ENCODE measurements at places on chromosomes 3 and 15. TPM values are rescaled to one million over a fixed set of nuclear protein-coding genes. Genes with fewer than 3 reads are reported as not detected.

DNA sequence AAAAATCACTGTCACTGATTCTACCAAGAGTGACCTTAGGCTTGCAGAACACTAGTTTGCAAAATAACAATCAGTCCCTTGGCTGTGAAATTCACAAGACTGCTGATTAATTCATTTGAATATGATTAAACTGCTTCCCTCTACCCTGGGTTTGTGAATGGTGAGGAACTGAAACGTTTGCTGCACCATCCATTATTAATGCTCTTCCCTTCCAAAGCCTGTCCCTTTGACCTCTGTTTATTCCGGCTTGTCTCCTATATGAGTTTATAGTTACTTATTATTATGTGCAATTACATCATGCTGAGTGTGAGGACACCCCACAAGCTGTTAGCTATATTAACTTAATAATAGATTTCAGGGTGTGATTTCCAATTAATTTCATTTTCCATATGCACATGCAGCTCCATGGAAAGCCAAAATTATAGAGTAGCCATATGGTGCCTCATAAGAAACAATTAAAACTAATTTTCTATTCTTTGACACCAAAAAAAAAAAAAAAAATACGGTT lies 96.5 kb downstream of the SUCLG2 start:
- no peaks in the 10 kb centered on the region for H3K27me3 ChIP-seq
- no peak overlapping the region for H3K4me3 ChIP-seq
- no peak for DNase-seq
- no peak overlapping the region for H3K27ac ChIP-seq

DNA sequence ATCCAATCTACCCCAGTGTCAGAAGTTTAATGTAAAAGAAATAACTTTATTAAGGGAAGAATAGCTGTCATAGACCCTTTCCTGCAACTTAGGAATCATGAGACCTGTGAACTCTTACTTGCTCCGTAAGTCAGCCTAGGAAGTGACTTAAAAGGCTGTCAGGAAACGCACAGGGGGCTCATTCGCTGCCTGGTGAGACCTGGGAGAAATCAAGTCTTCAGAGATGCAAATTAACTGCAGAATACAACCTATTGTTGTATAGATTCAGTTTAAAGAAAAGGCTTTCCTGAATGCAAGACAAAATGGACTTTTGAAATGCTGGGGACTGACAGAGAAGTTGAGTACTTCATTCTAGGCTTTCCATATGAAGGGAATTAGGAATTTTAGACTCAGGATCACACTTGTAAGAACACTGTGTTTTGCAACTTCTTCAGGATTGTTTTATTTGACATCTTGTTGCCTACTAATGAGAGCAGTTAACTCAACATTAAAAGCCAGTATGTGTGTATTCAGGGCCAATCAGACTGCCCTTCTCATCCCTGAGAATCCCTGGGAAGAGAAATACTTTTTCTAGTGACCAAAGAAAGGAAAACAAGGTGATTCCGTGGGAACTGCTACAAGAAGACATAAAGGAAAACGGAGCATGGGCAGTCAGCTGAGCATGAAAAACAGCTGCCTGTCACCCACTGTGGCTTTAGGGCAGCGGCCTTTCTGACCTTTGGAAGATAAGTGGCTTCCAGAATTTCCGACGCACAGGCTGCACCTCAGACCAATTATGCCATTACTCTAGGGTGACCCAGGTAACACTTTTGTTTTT lies 18.5 kb upstream of the DPPA4 start:
- H3K4me3 ChIP-seq = no peak overlapping the region
- H3K27ac ChIP-seq = no peak overlapping the region
- H3K27me3 ChIP-seq = no peaks in the 10 kb centered on the region
- H3K36me3 ChIP-seq = no peaks in the 10 kb centered on the region
- H3K4me1 ChIP-seq = no peaks in the 10 kb centered on the region

DNA sequence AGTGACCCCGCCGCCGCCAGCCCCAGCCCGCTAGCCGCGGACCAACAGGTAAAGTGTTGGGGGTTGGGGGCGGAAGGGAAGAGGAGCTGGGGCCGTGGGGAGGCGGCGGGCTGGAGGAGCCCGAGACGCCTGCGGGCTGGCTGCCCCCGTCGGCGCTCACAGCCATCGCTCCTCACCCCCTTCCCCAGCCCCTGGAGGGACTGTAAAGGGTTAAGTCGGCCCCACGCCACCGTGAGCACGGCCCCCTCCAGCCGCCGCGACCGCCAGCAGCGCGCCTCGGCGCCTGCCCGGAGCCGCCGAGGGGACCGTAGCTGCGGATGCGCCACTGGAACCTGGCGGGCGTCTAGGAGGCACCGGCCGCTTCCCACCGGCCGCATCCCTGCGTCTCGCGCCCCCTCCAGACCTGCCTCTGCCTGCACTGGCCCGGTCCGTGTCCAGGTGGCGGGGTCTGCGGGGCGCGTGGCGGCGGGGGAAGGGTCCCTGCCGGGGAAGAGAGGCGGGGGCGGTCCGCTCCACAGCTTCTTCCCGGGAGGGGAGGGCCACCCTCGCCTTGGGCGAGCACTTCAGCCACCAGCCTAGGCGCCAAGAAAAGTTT lies 522 bp downstream of the MED12L start:
- H3K36me3 ChIP-seq = no peaks in the 10 kb centered on the region
- H3K4me3 ChIP-seq = peak overlapping the region; percentile 88
- H3K27me3 ChIP-seq = peaks cover 63% of the 10 kb centered on the region
- H3K27ac ChIP-seq = no peak overlapping the region

The C3orf20 gene
- 0.28 TPM for total RNA-seq

GRCh38 chr15:73756390-73756789 lies 3.2 kb upstream of the INSYN1 start:
- peaks cover 36% of the 10 kb centered on the region for H3K27me3 ChIP-seq
- H3K4me1 ChIP-seq = no peaks in the 10 kb centered on the region
- DNase-seq = no peak
- H3K27ac ChIP-seq = no peak overlapping the region
- H3K4me3 ChIP-seq = no peak overlapping the region
- H3K36me3 ChIP-seq = no peaks in the 10 kb centered on the region

The A4GNT gene
- not detected for total RNA-seq

The KIF7 gene
- 1.9 TPM for total RNA-seq

The ANKDD1A gene
- total RNA-seq = 1.8 TPM

DNA sequence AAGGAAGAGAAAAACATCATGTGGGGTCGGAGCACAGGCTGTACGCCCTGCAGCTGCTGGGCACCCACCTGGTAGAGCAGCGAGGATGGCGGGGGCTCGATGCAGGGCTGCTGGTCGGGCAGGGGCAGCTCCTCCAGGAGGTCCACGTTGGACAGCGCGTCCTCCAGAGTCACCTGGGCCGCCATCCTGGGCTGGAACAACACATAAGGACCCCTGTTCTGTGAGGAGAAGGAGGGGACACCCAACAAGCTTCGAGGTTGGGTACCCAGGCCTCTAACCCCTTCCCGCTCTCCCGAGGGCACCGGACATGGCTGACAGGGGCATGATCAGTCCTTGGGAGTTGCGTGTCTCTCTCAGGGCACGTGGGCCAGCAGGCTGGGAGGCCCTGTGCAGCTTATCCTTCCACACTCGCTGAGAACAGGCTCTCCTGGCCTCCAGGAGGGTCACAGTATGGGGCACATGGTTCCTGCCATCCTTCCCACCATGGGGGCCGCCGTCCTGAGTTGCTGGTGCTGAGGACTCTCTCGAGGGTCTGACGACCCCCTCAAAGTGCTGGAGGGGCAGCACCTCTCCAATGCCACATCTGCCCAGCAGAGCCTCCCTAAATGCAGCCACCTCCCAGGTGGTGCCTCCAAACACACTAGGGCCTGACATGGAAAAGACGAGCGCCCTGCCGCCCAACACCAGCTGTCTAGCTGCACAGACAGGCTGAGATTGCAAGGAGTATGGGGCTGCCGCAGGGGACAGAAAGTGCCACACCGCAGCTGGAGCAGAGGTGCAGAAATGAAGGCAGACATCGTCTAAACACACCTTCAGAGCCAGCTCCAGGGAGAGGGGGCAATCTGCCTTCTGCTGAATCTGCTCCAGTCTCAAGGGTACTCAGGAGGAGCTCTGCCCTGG lies 32.8 kb downstream of the CYFIP1 start:
- no peak for DNase-seq
- peaks cover 10% of the 10 kb centered on the region for H3K4me1 ChIP-seq
- H3K4me3 ChIP-seq = no peak overlapping the region
- H3K27ac ChIP-seq = no peak overlapping the region
- H3K36me3 ChIP-seq = peaks cover 4% of the 10 kb centered on the region
- peaks cover 4% of the 10 kb centered on the region for H3K27me3 ChIP-seq

DNA sequence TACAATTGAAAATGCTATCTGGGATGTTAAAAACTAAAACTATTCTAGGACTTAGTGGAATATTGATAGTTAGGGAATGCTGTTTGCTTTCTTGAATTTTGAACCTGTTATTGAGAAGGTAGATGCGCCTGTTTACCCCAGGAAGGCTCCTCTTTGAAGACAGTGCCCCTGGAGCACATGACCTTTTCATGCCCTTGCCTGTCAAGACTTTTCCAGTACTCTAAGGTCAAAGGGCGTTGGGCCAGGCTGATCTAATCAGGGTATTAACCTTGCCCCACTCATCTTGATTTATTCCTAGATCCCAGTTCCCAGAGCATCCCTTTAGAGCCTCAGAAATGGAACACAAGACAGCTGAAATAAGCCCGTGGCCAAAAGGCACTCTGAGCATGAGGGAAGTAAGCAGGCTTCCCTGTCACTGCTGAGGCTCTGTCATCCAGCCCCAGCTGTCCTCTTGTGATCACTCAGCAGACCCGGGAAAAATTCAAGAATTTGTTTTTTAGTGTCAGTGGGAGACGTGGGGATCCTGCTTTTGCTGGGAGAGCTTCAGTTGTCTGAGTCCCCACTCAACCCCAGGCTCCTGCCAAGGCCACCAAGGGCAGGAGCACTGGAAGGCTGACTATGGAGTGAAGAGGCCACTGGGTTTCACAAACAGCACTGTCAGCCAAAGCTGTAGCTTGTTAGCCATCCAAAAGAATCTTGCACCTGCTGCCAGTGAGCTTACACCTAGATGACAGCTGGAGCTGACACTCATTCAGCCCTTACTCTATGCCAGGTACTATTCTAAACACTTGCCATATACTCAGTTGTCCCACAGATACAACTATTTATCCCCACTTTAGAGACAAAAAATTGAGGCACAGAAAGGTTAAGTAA lies 169.0 kb downstream of the PGPEP1L start:
- no peak overlapping the region for H3K27ac ChIP-seq
- no peaks in the 10 kb centered on the region for H3K27me3 ChIP-seq
- H3K4me1 ChIP-seq = peaks cover 3% of the 10 kb centered on the region

GRCh38 chr3:4670352-4670751 lies 177.2 kb downstream of the ITPR1 start:
- H3K27ac ChIP-seq = no peak overlapping the region
- H3K4me1 ChIP-seq = peaks cover 2% of the 10 kb centered on the region
- no peaks in the 10 kb centered on the region for H3K27me3 ChIP-seq
- H3K36me3 ChIP-seq = peaks cover 61% of the 10 kb centered on the region
- no peak for DNase-seq

DNA sequence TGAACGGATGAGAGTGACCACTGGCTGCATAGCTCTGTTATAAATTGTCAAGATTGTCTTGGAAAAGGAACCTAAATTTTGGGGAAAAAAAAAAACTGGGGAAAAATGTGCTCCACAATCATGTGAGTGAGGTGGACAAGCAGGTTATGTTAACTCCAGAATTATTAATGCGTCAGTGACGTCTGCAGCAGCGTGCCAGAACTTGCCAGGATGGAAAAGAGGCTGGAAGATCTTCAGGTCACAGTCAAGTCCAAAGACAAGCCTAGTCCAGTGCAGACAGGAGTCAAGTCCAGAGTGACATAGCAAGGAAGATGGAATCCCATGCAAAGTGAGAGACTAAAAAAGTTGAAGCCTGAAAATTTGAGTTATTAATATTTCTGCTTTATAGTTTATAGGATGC lies 140.6 kb downstream of the RYR3 start:
- H3K4me3 ChIP-seq = no peak overlapping the region
- no peaks in the 10 kb centered on the region for H3K4me1 ChIP-seq
- peaks cover 5% of the 10 kb centered on the region for H3K27me3 ChIP-seq
- no peak for DNase-seq
- H3K27ac ChIP-seq = no peak overlapping the region

DNA sequence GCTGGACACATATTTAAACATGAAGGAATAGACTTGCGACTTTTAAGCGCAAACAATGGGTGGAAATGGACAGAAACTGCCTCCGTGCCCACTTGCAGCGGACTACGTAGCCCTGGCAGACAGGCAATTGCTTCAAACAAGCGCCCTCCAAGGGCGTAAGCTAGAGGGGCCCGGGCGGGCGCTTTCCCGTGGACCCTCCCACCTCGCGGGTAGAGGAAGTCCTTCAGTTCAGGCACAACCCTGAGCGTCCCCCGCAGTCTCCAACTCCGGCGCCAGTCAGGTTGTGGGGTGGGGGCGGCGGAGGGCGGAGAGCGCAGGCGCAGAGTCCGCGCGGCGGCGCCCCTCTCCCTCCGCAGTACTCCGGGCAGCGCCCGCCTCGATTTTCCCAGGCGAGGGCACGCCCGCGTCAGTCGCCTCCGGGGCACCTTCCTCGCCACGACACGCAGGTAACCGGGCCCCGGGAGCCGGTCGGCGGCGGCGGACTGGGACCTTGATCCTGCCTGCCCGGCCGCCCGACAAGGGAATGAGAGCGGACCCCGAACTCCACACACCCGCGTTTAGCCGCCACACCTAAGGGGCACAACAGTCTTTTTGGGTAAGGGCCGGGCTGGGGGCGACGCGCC lies at the start of gene SLC35G2:
SLC35G2 (plus strand) TSS at position 358 of the 623 bp plus-strand sequence. CDS start 35,335 bp downstream, outside the sequence.
- H3K27me3 ChIP-seq = peaks cover 38% of the 10 kb centered on the region
- DNase-seq = peak; percentile 79
- peaks cover 21% of the 10 kb centered on the region for H3K4me1 ChIP-seq
- peak within 1 kb of the TSS; percentile 81 for H3K27ac ChIP-seq
- peak within 1 kb of the TSS; percentile 87 for H3K4me3 ChIP-seq

- no peaks in the 10 kb centered on the region for H3K36me3 ChIP-seq
- H3K27ac ChIP-seq = no peak overlapping the region
- H3K27me3 ChIP-seq = no peaks in the 10 kb centered on the region
- no peak overlapping the region for H3K4me3 ChIP-seq
- DNase-seq = no peak
Measured at GRCh38 chr15:33533197-33533596, 222.4 kb downstream of the RYR3 start.

The SAMD7 gene
- not detected for total RNA-seq

The LMAN1L gene
- total RNA-seq = 0.36 TPM

DNA sequence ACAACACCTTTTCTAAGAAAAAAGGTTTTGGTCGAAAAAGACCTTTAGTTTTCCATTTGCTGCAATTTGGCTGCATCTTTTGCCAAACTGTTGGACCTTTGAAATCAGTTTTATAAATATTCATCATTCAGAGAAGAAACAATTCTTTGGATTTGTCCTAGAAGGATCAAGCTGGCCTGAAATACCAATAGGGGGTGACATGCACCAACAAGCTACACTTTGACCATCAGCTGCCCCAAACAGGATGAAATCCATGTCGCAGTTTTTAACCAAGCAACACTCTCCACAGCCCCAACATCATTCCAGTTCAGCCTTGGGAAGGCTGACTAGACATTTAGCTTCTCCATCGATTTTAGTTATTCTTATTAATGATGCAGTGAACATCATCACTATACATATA lies 9.8 kb downstream of the RPL15 start:
- peaks cover 2% of the 10 kb centered on the region for H3K4me1 ChIP-seq
- no peak overlapping the region for H3K4me3 ChIP-seq
- peaks cover 4% of the 10 kb centered on the region for H3K36me3 ChIP-seq
- no peak overlapping the region for H3K27ac ChIP-seq

The ZSCAN2 gene
- total RNA-seq = 6.8 TPM

The TM4SF4 gene
- total RNA-seq = not detected

The SNTN gene
- not detected for total RNA-seq

- H3K36me3 ChIP-seq = peaks cover 50% of the 10 kb centered on the region
- DNase-seq = peak; percentile 85
- peak within 1 kb of the TSS; percentile 98 for H3K27ac ChIP-seq
- peaks cover 54% of the 10 kb centered on the region for H3K4me1 ChIP-seq
- peak within 1 kb of the TSS; percentile 89 for H3K4me3 ChIP-seq
Measured at GRCh38 chr3:122577409-122578031, at the start of gene PARP15. Gene PARP15, plus strand, starts transcription at chr3:122577650. Its CDS starts 18 bp downstream, at chr3:122577668.

The FAM174B gene
- 1.9 TPM for total RNA-seq
